SK-N-SH (cell line): ENCODE measurements at places on chromosomes 5 and 9.

- DNase-seq = peak; percentile 22
Observed at GRCh38 chr5:65818592-65818991, 96.6 kb downstream of the NLN start.

GRCh38 chr5:93831449-93831848 is 90.0 kb upstream of the POU5F2 start:
- DNase-seq = no peak

DNA sequence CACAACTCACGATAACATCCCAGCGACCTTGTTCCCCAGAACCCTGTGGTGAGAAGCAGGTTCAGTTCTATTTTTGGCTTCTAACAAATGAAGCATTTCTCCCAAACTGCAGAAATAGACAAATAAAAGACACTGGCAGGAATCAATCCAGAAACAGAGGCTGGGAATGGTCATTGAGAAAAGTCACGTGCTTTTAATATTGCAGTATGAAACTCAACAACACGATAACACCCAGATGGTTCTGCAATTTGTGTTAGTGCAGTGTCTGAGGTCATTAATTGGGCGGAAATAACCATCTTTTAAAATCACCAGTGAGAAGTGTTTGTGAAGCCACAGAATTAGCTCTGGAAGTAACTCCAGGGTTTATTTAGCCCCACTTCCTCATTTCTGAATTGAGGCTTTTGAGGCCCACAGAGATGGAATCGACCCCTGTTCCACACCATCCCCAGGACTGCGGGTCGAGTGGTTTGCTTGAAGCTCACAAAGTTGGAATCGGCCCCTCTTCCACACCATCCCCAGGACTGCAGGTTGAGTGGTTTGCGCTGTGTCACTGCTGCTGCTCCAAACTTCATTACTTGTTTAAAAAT is 164.7 kb upstream of the IRX4 start:
- DNase-seq = no peak

DNA sequence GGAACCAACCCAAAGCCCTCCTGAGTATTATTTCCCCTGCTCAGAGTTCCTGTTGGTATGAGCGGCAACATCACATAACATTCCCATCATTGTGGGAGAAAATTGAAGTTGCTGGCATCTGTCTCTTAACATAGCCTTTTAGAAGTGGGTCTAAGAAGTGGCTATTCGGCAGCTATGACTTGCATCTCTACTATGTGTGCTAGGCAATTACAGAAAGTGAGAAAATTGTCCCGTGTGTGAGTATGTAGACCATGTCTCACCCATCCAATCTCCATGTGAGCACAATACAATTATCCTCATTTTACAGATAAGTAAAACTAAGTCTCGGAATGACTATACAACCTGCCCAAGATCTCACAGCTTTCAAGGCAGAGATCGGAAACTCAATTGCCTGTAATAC is 239.4 kb upstream of the ZNF462 start:
- no peak for DNase-seq

DNA sequence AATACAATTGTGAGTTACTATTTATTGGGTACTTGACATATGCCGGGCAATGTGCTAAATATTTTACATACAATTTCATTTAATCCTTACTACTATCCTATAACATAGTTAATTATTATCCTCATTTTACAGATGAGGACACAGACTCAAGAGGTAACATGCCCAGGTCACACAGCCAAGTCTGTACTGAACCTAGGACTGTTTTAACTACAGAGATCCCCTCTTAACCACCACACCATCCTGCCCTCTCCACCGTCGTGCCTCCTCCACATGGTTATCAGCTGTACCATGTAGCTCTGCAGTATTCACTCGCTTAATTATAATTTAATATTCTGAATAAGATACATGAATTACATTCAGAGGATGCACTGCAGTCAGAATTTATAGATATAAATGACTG is 5.3 kb downstream of the RAB14 start:
- DNase-seq = peak; percentile 12

GRCh38 chr9:96009690-96010472 is 134.4 kb downstream of the ERCC6L2 start:
- DNase-seq = no peak

DNA sequence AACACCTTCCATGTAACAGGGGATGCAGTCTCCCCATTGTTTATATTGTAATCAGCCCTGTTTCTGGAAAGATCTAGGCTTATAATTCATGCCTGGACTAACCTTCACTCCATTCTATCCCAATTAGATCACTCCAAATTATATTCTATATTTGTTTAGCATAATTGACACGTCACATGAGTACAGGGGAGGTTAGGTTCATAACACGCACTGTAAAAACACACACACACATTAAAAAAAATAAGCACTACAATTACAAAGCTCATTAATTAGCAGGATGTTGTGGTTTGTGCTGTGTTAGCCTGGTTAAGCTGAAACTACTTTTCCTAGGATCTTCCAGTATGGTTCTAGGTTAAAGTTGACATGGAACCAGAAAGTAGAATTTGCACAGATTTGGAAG is 126.0 kb downstream of the MLLT3 start:
- DNase-seq = no peak

GRCh38 chr9:131813116-131813515 is 73.2 kb upstream of the RAPGEF1 start:
- DNase-seq = no peak

DNA sequence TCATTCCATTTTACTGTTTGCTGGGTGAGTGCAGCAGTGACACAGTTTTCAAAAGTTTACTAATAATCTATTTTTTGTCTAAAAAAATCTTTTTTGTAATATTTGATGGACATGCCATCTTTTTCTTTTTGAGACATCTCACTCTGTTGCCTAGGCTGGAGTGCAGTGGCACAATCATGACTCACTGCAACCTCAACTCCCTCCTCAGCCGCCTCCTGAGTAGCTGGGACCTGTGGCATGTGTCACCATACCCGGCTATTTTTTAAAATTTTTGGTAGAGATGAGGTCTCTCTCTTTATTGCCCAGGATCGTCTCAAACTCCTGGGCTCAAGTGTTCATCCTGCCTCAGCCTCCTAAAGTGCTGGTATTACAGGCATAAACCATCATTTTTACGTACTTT is 86.0 kb downstream of the KDM4C start:
- no peak for DNase-seq

DNA sequence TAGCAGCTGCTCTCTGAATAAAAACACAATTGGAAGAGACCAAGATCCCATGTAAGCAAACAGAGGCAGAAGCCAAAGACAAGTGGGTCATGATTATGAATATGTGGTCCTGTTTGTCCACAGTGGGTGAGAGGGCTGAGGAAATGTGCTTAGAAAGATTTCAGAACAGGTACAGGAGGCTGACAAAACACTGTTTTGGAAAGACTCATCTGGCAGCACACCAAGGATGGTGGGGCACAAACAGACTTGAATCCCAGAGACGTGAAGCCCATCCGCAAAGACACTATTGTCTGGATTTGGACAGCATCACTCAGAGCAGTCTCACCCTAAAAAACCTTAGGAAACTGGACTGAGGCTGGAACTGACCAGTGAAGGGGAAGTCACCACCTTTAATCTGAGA is 85.0 kb downstream of the ADRB2 start:
- DNase-seq = no peak

GRCh38 chr5:141920771-141921170 is 2.9 kb upstream of the DELE1 start:
- no peak for DNase-seq

GRCh38 chr9:106961623-106962022 is 98.7 kb downstream of the ZNF462 start:
- no peak for DNase-seq

GRCh38 chr5:149134778-149135500 is 6.4 kb upstream of the ABLIM3 start:
- no peak for DNase-seq

DNA sequence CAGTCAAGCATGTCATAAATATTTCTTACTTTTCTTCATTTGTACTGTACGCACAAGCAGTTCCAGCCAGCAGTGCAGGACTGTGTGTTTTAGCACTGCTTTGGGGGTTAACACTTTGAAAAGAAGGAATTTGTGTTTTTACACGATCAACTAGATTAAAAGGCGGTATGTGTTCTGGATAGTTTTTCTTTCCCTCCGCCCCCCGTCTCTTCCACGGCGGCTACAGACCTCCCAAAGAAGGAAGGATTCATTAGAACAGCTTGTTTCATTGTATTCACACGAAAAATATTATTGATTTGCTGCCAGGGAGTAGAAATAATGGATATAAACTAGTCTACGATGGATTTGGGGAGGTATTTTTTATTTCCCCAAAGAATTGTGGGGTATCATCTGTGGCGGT is 336.8 kb upstream of the RFX3 start:
- no peak for DNase-seq

DNA sequence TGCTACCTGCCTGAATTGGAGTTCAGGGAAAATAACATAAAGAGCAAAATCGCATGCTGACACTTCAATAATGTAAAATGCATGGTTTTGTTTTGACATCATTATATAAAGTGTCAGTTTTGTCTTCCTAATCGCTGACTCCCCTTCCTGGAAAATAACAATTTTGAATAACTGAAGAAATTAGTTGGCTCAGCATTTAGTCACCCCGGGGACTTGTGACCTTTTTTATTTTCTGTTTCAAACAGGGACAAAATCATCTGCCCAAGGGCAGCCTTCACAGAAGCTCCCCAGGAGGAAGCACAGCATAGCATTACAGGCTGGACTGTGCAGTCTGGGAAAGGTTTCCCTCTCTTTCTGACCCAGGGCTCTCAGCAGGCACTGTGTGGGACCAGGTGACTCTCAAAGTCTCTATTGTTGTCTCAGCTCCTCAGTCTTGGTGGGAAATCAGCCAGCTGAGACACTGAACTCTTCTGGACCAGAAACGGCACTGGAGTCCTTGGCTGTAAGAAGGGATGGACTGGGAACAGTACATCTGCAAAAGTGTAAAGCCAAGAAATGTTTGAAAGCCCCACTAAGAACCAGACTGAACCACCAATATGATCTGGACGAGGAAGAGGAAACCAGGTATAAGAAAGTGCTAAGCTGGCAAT is 671.3 kb upstream of the KLF4 start:
- no peak for DNase-seq

- DNase-seq = peak; percentile 25
Observed at GRCh38 chr5:178387856-178388190, 155.2 kb upstream of the PHYKPL start.

- DNase-seq = no peak
Observed at GRCh38 chr5:115389799-115390382, 93.4 kb upstream of the CCDC112 start.

DNA sequence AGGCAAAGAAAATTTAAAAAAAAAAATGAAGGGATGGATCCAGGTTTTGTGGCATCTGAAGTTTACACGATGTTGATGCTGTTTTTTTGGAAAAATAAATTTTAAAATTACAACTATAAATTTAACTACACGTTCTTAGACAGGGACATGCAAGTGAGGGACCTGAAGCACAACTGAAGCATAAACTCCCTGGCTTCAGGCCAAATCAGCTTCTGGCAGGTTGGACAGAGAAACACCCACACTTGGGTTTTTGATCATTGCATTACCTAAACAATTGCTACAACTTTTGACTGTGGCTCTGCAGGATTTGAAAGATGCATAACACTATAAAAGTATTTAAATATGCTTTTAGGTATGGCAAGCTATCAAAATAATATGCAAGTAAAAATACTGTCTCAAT is 1318.3 kb upstream of the DMAC1 start:
- no peak for DNase-seq

GRCh38 chr5:35990941-35991611 is at the start of gene UGT3A1:
TSS of gene UGT3A1 (minus strand) at chr5:35991390. CDS start at chr5:35991240, 150 bp downstream.
- no peak for DNase-seq

- no peak for DNase-seq
Observed at GRCh38 chr9:36192196-36192595, 1.5 kb downstream of the CLTA start.

DNA sequence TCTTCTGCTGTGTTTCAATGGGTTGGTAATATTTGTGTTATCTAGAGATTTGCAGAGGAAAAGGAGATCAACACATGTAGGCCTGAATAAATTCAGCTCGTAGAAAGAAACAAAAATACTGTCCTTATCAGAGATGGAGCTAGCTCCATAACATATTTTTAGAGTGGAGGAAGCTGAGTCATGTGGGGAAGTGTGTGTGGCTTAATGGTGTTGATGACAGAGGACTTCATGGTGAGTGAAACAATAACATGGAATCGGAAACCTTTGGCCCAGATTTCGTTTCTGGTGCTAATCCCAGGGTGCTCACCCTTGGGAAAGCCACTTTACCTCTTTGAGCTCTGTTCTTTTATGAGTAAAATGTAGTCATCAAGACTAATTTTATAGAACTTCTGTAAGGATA is 825.0 kb downstream of the TLR4 start:
- no peak for DNase-seq

DNA sequence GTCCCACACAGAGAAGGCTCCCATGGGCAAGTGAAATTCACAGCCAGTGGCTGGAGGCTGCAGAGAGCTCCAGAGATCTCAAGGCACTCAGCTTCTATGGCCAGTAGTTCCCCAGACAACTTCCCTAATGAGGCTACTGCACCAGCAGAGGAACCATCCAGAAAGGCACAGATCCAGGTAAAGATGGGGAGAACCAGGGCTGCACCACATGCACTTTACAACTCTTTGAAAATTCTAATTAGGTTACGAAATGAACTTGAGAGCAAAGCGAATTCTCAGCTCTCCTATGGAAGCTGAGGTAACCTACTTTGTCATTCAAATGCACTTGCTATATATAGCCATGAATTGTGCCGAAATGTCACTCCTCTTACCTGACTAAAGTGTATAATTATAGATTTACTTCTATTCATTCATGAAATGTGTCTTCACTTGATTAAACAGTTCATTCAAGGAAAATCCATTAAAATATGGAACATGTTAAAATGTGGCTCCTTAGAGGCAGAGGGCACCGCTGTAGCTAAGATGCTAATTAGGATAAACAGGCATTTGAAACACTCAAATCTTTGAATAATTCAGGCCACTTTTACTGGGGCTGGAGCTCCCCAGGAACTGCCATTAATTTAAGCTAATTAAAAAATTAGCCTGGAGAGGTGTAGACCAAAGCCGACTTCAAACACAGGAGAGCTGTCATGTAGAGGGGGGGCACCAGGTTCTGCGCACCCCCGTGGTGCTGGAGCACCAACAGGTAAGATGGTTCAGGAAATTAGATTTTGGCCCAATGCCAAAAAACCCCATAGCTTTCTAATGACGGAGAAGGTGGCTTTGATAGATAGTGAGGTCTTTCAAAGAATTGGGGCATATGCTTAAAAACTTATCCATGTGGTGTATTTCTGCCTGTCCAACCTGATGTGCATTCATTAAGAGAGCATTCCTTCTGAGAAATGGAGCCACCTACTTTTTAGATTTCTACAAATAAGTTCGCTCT is 204.1 kb downstream of the GABBR2 start:
- DNase-seq = no peak

DNA sequence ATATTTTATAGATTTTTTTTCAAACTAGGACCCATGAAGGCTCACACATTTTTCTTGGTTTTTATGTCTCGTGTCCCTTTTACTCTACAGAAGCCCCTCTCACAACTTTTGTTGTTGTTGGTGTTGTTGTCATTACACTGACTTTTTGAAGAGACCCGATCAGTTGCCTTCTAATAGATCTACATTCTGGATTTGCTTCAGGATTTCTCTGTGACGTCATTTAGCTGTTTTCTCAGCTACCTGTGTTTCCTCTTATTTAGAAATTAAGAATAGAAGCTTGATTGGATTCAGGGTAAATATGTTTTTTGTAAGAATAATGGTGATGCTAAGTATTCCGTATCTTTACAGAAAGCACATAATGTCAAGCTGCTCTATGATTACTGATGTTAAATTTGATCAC is 213.3 kb upstream of the ZNF462 start:
- no peak for DNase-seq
